Central memory CD8-positive, alpha-beta T cell (primary cell): ENCODE measurements at places on chromosomes 12 and 14.

DNA sequence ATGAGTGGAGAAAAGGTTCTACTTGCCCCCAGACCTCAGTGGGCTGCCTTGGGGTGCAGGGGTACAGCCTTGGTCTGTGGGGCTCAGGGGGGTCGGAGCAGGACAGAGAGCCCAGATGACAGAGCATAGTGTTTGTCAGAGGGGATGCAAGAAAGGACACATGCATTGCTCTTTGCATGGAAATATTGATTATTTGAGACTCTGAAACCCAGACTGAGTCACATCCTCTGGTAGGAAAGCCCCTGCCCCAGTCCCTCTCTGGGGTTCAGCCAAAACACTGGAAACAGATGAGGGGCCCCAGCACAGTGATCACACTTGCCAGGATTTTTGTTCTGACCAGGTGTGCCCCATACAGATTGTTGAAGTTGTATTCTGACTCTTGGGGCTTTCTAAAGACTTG is 1094.4 kb downstream of the BCL11B start:
- H3K4me1 ChIP-seq = peaks cover 63% of the 10 kb centered on the region
- H3K4me3 ChIP-seq = no peak overlapping the region
- no peaks in the 10 kb centered on the region for H3K27me3 ChIP-seq
- DNase-seq = no peak
- peaks cover 2% of the 10 kb centered on the region for H3K36me3 ChIP-seq
- no peak overlapping the region for H3K27ac ChIP-seq

DNA sequence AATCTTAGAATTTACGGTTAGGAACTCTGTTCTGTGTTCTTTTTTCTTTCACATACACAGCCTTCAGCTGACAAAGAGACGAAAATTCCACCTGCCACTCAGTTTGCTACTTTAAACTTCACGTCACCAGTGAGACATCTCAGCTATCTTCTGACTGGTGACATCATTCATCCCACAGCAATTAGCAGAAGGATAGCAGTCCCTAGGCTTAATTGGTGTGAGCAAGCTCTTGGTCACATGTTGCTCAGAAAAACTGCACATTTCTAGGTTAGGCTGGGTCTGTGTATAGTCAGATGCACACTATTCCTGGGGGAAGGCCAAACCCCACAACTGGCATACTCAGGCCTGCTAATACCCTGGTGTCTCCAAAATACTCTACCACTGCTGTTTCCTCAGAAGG is 23.9 kb downstream of the SLC7A7 start:
- H3K4me3 ChIP-seq = no peak overlapping the region
- H3K27ac ChIP-seq = no peak overlapping the region
- no peaks in the 10 kb centered on the region for H3K4me1 ChIP-seq
- H3K27me3 ChIP-seq = peaks cover 28% of the 10 kb centered on the region
- DNase-seq = no peak

DNA sequence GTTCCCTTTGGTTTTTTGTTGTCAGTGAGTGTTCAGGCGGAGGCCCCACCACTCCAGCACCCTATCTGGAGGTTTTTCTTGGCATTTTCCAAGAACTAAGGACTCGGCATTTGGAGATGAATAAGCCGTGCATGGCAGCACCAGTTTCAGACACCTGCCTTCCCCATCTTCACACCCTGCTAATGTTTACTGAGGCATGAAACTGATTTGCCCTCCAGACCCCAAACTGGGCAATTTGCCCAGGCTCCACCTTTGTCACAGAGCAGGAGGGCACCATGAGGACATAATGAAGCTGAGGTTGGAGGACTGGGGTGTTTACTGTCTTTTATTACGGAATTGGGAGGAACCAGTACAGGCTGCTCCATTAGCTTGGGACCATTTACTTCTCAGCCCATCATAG is 113.4 kb downstream of the LGMN start:
- no peak for DNase-seq
- no peak overlapping the region for H3K4me3 ChIP-seq
- no peaks in the 10 kb centered on the region for H3K27me3 ChIP-seq
- no peak overlapping the region for H3K27ac ChIP-seq
- H3K36me3 ChIP-seq = peaks cover 2% of the 10 kb centered on the region

DNA sequence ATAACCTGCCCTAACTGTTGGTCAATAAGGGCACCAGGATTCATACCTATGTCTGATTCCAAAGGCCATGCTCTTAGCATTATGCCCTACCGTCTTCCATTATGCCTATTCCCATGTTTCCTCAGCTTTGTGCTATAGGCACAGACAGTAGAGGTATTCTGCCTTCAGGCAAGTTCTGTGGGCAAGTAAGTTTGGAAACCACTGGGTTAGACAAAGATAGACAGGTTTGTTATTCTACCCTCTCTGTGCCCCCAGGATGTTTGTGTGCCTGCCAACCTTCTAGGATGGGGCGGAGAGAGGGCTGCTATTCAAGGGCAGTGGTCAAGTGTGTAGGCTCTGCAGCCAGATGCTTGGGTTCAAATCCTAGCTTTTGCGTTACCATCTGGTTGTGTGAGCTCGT is 4.6 kb downstream of the RAPGEF3 start:
- no peaks in the 10 kb centered on the region for H3K27me3 ChIP-seq
- no peak for DNase-seq
- peaks cover under 1% of the 10 kb centered on the region for H3K36me3 ChIP-seq
- H3K4me1 ChIP-seq = peaks cover 24% of the 10 kb centered on the region
- no peak overlapping the region for H3K27ac ChIP-seq
- H3K4me3 ChIP-seq = no peak overlapping the region

- H3K27ac ChIP-seq = peak overlapping the region; percentile 85
- peaks cover 6% of the 10 kb centered on the region for H3K4me1 ChIP-seq
- H3K27me3 ChIP-seq = no peaks in the 10 kb centered on the region
- H3K4me3 ChIP-seq = peak overlapping the region; percentile 85
These were observed 25.2 kb upstream of the PPP1R13B start for GRCh38 chr14:103872481-103873113.

- no peaks in the 10 kb centered on the region for H3K36me3 ChIP-seq
- H3K4me1 ChIP-seq = no peaks in the 10 kb centered on the region
- H3K27ac ChIP-seq = no peak overlapping the region
- no peaks in the 10 kb centered on the region for H3K27me3 ChIP-seq
- no peak for DNase-seq
These were observed 143.1 kb upstream of the SLC16A7 start for GRCh38 chr12:59452746-59453145.

GRCh38 chr14:65840786-65841185 is 428.3 kb downstream of the FUT8 start:
- H3K27me3 ChIP-seq = no peaks in the 10 kb centered on the region
- peaks cover 49% of the 10 kb centered on the region for H3K4me1 ChIP-seq
- no peak overlapping the region for H3K4me3 ChIP-seq
- H3K27ac ChIP-seq = no peak overlapping the region
- no peak for DNase-seq

DNA sequence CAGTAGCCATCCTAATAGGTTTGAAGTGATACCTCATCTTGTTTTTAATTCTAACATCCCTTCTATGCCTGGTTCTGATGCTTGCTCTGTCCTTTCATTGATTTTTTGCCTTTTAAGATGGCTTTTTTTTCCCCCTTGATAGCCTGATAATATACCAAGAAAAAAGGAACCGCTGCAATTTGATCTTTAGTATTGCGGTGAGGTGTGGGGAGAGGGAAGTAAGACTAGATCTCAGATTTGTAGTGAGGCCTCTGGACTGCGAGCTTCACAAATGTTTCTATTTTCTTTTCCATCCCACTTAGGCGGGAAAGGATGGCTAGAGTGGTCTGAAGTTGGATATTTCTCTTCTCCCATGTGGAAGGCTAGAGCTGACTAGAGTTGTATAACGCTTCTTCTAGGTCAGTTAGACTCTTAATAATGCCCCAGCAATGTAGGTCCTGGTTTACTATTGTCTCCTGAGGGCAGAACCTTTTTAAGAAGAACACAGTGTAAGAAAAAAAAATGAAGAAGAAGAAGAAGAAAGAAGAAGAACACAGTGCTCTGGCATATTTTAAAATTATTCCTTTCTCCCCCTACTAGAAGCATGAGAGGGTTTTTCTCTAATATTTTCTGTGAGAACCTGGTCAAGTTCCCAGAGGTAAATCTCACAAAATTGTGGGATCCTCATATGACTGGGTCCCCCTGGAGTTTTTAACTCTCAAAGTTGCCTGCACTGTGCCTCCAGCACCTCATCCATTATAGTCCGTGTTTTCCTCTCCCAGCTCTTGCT is 11.9 kb upstream of the KLRB1 start:
- H3K4me1 ChIP-seq = peaks cover 49% of the 10 kb centered on the region
- peak overlapping the region; percentile 99 for H3K27ac ChIP-seq
- H3K36me3 ChIP-seq = peaks cover 15% of the 10 kb centered on the region
- no peaks in the 10 kb centered on the region for H3K27me3 ChIP-seq
- no peak for DNase-seq

DNA sequence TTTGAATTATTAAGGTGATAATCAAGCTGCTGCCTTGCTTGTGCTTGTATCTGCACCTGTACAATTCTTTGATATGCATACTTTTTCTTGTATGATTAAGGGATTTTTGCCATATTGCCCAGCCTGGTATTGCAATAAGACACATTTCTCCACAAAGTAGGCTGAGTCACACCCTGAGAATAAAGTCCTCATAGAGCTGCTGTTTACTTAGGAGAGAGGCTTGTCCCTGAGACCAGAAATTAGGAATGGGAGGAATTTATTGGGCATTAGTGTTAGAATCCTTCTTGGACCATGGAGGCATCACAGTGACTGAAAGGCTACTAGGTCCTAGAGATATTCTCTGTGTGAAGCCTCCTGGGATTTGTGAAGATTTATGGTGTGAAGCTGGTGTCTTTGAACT is 506.8 kb upstream of the FBXO33 start:
- no peaks in the 10 kb centered on the region for H3K27me3 ChIP-seq
- no peak for DNase-seq
- H3K4me3 ChIP-seq = no peak overlapping the region
- no peak overlapping the region for H3K27ac ChIP-seq
